ENCODE measurements at places on chromosomes 2 and 18.

DNA sequence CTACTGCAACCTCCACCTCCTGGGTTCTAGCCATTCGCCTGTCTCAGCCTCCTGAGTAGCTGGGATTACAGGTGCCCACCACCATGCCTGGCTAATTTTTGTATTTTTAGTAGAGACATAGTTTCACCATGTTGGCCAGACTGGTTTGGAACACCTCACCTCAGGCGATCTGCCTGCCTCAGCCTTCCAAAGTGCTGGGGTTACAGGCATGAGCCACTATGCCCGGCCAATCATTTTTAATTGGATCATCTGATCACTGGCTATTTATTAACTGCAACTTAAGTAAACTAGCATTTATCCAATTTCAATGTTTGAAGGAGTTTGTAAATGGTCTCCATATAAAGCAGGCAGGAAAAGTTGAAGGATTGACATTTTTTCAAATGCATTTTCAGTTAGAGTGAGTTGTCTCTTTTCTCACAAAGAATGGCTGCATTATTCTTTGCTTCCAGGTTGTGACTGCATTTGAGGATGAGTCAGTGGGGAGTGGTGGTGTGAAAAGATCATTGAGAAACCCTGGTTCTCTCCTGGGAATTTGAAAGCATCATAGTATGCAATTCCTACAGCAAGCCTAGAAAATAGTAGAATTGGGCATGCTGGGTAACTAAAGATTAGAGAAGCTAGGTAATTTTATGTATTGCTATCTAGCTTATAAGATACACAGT, 431.1 kb upstream of the ZEB2 start:
- DNase-seq, result no peak

DNA sequence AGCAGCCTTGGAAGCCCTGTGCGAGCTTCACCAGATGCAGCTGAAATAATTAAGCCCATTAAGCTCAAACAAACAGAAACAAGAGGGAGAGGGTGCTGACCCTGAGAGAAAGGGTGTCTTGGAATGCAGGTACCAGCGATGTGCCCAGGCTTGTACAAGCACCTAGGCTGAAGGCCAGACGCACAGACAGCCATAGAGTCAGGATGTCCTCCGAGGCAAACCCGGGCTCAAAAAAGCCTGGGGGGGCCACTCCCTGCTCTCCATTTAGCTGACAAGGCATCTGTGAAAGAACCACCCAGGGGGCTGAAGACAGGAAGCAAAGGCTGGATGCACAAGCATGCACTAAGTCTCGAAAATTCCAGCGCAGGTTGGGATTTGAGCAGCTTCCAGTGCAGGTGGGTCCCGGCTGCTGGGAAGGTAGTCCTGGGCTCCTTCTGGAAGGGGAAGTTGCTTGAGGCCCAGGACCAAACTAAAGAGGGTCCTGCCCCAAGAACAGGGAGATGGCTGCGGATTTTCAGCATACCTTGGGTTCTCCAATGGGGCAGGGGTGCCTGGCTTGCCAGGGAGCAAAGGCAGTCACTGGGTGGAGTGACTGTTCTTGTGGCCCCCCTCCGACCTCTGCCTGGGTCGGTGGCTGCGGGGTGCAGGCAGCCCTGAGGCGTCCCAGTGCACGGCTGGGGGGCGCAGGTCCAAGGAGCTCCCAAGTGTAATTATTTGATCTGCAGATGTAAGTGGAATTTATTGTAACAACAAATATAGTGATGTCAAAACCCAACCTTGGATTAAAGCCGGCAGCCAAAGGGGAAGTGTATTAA, 5.9 kb downstream of the GBX2 start:
- DNase-seq, result no peak

DNA sequence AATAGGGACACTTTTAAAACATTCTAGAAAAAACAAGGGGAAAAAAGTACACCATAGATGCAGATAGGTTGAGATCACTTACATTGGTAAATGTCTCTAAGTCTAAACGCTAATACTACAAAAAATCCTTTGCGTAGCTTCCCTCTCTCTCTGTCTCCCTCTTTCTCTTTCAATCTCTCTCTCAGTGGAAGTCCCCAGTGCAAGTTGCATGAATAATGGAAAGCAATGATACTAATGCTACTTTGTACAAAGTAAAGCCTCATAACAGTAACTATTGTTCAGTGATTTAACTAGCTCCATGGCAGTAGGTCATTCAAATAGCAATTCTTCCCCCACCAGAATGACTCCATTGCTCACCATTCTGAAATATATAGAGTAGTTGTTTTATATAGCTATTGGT, 12.8 kb downstream of the MEIS1 start:
- DNase-seq, result no peak

- DNase-seq, result no peak
These were observed 2.8 kb downstream of the MYOM1 start for GRCh38 chr18:3216987-3217386.

DNA sequence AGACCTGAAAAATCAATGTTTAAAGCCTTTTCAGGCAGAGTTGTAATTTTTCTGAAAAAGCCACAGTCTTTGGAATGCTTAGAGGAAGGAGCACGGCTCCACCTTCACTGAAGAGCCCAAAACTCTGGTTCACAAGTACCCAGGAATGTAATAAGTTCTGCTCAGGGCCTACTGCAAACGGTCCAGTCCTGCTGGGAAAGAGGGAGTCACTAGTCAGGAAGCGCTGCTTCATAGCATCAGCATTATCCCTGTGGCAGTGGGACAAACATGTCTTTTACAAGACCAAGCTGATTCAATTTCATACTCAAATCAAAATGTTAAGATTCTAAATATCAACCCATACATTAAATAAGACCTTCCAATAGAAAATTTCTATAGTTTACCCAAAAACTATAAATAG, 152.9 kb upstream of the PGAP1 start:
- DNase-seq, result no peak

GRCh38 chr18:11882636-11883035, 25.5 kb downstream of the MPPE1 start:
- DNase-seq, result no peak

Data from T-cell (primary cell).